Fibroblast of skin of abdomen (primary cell): ENCODE measurements at places on chromosomes 1 and 21.
A peak's percentile ranks its signal among the peaks of the same experiment; 100 is the strongest.

GRCh38 chr1:59678040-59678439 is 136.7 kb upstream of the HOOK1 start:
- DNase-seq, result peak; percentile 44

DNA sequence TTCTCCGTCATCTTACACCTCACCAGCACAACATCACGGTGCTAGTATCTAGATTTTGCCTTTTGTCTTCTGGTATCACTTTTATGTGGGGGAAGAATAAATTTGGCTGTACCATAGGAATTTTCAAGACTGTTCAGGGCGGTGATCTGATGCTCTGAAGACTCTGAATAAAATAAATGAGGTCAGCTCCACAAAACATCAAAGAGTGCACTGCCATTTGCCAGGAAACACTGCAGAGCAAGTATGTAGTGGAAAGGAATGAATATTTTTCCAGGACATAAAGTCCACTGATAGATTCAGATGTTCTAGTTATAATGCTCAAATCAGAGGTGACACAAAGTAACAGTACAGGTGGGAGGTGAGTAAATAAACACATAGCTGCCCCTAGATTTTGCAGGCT is 56.3 kb downstream of the ZP4 start:
- no peak for DNase-seq

- DNase-seq, result peak; percentile 79
Observed at GRCh38 chr1:234978397-234979295, 150.0 kb downstream of the TOMM20 start.

- peak; percentile 55 for DNase-seq
Observed at GRCh38 chr1:55468142-55468795, 253.1 kb upstream of the USP24 start.

DNA sequence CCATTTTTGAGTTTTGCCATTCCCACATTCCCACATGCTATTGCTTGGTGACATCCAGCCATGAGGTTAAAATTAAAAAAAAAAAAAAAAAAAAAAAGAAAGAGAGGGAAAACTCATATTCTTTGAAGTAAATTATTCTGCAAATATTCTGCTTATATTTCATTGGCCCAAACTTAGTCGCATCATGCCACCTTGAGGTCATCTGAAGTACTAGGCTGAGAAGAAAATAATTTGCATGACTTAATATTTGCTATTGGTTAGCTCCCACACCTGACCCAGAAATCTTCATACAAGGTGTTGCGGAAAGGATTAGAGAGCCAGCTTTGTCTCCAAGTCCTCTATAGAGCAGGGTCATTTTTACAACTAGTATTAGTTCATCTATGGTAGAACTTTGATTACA is 2206.0 kb downstream of the MRPL39 start:
- DNase-seq, result no peak

- DNase-seq, result peak; percentile 72
Observed at GRCh38 chr1:57063406-57064125, 97.8 kb upstream of the C8B start.

- DNase-seq, result peak; percentile 32
Observed at GRCh38 chr1:240496941-240497340, 115.0 kb downstream of the GREM2 start.

DNA sequence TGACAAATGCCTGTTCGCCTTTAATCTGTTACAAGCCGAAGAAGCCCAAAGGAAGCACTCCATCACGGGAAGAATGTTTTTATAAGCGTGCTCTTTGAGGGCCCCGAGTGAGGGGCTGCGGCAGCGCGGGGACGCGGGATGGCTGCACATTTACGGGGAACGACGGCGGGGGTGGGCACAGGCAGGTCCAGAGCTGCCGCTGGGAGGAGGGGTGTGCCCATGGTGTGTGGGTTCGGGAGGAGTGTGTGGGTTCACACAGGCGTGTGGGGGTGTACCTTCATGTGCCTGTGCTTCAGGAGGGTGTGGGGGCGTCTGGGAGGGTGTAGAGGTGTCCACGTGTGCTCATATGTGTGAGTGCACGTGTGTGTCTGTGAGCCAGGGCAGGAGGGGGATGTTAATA is 155.9 kb upstream of the ZC3H12A start:
- DNase-seq, result no peak

DNA sequence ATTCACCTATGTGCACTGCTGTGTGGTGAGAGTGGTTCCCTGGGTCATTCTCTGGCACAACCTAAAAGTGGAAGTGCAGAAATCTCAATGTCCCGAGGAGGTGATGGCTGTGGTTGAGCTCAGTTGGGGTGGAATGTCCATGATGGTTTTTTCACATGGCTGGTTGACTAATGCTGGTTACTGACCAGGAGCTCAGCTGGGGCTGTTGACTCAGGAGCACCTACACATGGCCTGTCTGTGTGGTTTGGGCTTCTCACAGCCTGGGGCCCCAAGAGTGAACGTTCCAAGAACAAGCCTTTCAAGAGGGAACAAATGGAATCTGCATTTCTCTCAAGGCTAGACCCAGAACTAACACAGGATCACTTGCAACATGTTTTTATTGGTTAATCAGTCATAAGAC is 6.4 kb upstream of the KANK4 start:
- DNase-seq, result peak; percentile 75

GRCh38 chr1:209873067-209873799 is 45.5 kb downstream of the UTP25 start:
- DNase-seq, result peak; percentile 31
